ENCODE measurements at places on chromosomes 11 and 22.

- DNase-seq = no peak
Observed at GRCh38 chr11:114015117-114015516, 40.2 kb downstream of the HTR3A start.

GRCh38 chr22:40588726-40589125 lies 47.8 kb downstream of the MRTFA start:
- DNase-seq = peak; percentile 83

DNA sequence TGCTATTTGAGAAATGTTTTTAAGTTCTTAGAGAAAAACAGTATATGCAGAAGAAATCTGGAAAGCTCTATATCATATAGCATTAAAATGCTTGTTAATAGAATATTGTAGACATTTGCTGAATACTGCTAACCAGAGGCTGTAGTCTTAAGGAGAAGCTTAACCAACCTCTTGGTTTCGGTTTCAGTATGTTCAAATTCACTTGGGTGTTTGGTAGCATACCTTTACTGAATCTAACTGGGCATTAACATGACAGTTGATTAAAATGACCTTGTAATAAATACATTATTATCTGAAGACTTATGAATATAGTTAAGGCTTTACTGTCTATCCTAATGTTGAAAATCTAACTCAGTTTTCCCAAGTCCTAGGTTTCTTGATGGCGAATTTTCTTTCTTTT lies 5.4 kb downstream of the PCF11 start:
- DNase-seq = no peak

GRCh38 chr22:37180531-37181231 lies 7.4 kb downstream of the C1QTNF6 start:
- DNase-seq = no peak

DNA sequence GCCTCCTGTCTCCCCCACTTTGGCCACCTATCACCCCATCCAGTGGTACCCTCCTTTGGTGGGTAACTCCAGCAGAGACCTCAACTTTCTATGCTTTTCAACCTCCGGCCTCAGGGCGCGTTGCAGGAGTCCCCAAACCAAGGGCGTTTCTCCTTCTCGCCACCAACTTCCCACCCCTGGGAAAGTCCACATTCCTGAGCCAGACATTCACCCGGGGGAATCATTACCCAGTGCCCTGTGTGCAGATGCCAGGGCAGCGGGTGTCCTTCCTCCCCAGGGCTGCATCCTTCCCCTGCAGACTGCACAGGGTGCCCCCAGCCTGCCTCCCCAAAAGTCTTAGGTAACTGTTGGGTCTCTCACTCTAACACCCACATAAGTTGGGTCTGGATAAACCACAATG lies 26.4 kb downstream of the MYEOV start:
- DNase-seq = no peak

- no peak for DNase-seq
Observed at GRCh38 chr11:130721736-130722135, 194.5 kb downstream of the SNX19 start.

- DNase-seq = no peak
Observed at GRCh38 chr11:3050386-3051195, 6.6 kb downstream of the CARS1 start.

DNA sequence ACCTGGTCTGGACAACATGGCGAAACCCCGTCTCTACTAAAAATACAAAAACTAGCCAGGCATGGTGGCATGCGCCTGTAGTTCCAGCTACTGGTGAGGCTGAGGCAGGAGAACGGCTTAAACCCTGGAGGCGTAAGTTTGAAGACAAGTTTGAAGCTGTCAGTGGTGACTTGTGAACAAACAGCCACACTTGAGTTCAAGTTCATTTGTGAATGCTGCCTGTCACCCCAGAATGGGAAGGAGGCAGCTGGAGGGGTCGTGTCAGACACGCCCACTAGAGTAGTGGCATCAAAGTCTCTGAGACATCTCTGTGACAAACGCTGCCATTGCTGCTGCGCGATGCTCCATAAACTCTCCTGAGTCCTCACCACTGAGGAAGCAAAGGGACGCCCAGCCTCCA lies 74.2 kb downstream of the DGCR2 start:
- no peak for DNase-seq

DNA sequence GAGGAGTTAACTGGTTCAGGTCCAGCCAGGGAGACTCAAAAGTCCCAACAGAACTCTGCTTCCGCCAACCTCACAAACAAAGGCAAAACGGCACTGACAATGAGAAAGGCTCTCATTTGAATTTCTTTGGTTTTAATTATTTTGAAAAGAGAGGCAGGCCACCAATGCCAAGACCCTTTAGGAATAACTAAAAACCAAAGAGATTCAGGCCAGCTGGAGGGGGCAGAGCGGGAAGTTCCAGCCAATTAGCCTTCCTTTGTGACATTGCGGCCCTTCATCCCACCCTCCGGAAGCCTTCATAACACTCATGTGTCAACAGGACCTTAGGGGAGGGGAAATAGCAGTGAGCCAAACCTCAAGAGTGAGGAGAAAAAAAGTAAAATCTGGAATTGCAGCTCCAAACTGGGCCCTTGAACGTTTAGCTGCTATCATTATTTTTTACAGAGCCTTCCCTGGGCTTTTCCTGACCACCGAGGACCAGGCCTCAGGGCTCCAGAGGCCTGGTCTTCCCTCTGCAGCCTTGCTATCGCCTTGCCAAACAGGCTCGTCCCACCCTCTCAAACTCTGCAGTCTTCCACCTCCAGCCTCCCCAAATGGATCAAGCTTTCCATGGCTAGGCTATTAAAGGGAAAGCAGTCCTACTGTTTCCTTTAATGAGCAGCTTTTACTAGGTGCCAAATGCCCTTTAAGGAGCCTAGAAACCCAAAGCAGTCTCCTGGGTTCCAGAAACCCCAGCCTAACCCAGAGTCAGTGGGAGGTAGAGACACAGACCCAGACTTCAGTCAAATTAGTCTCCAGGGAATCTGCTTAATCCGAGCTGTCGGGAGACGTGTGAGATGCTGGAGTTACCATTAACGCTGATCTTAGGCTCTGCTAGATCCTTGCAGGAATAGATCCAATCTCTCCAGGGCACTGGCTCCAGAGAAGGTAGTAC lies 114.2 kb downstream of the CCDC34 start:
- DNase-seq = no peak

DNA sequence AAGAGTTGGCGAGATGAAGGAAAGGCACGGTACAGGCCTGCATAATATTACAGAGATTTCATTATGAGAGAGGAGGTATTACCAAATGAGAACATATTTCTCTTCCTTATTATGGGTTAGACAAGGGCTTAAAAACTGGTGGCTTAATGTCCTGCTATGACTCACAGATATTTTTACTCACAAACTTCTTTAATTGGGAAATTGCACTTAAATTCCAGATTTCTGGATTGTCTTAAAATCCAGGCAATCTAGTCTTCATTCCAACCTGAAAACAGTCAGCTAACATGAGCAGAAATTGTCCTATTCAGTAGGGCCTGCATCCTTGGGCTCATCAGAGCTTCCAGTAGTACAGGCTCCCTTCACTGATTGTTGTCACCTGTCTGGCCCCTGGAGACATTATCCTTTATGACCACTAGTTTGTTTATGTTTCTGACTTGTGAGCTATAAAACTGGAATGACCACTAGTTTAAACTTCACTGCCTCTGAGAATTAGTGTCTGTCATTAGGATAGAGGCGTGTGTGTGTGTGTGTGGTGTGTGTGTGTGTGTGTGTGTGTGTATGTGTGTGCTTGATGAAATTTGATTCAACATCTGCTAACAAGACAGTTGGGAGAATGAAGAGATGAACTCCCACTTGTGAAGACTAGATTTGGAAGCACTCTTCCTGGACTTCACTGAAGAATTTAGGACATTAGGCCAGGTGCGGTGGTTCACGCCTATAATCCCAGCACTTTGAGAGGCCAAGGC lies 25.1 kb downstream of the DBX1 start:
- no peak for DNase-seq

DNA sequence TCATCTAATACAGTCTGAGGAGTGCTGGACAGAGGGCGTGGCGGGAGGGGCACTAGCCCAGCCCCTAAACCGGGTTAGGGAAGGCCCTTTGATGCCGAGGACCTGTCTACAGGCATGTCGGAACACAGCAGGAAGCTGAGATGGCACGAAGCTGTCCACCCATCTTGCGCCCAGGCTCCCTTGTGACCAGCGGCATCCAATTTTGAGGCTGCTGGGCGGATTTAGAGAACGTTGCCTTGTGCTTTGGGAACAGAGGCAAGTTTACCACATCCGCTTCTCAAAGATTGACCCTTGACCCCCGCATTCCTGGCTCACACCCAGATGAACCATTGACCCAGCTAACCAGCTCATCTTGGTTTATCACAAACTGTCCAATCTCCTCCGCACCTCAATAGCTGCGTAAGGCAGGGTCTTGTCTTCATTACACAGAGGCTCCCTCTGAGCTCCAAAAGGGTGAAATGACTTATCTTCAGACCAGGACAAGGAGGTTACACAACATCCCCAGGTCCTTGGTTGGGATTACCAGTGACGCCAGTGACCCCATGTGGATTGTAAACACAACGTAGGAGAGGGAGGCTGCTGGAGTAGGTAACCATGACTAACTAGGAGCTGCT lies 4.5 kb downstream of the FAM83F start:
- DNase-seq = peak; percentile 93

- no peak for DNase-seq
Observed at GRCh38 chr22:48178536-48178935, 1416.1 kb downstream of the TBC1D22A start.

DNA sequence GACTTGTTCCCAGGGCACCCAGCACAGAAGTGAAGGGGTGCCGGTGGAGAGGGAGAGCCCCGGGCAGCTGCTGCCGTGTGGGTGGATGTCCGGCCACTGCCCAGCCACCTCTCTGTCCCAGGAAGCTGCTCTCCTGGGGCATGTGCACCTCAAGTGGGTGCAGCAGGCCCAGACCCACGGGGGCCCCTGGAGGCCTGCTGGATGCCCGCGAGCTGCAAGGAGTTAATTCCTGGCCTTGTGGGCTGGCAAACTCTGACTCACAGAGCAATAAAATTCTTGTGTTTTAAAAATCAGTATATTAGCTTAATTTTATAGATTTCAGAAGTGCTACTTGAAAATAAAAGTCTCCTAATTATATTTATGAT lies 37.4 kb upstream of the KCNQ1OT1 start:
- no peak for DNase-seq

- no peak for DNase-seq
Observed at GRCh38 chr22:17639247-17639741, 737 bp downstream of the BCL2L13 start.

GRCh38 chr11:130475426-130476053 lies 27.1 kb downstream of the ADAMTS15 start:
- no peak for DNase-seq

DNA sequence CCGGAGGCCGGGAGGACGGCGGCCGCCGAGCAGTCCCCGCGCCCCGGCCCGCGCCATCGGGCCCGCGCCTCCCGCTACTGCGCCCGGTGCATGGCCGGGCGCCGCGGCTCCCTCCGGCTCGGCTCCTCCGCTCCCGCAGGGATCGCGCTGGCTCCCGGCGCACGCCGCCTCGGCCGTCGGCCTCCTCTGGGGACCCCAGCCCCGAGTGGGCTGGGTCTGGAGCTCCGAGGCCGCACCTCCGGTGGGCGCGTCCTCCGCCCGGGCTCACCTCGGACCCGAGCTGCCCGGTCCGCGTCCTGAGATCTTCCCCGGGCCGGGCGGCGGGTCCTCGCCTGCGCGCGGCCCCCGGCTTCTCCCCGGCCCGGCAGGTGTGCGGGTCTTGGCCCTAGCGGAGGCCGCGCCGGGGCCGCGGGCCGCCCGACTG lies 251 bp downstream of the SHISA8 start:
- DNase-seq = no peak

GRCh38 chr22:50250249-50250554 lies 863 bp downstream of the HDAC10 start:
- no peak for DNase-seq

DNA sequence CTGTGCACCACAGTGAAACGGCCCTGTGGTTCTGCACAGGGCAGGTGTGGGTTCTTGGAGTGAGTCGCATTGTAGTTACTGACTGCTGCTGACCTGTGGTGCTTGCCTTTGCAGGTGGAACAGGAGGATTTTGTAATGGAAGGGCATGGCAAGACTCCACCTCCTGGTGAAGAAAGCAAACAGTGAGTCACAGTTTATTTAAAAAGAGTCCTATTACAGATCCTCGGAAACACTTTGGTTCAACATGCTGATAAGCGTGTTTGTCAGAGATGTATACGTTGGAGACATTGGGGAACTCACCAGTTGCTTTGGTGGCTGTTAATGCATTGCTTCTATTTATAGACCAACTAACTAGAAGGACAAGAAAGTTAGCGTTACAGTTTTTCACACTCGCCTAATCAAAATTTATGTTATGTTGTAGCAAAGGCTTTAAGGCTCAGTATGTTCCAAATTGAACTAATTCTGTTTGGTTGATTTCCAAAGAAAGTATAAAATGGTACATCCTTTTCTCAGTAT lies 21.7 kb upstream of the TNRC6B start:
- peak; percentile 79 for DNase-seq

- no peak for DNase-seq
Observed at GRCh38 chr11:34262531-34263081, 95.2 kb downstream of the ABTB2 start.

- DNase-seq = no peak
Observed at GRCh38 chr11:32279672-32280071, 155.7 kb downstream of the WT1 start.

GRCh38 chr11:41254966-41255365 lies 204.5 kb downstream of the LRRC4C start:
- DNase-seq = no peak

DNA sequence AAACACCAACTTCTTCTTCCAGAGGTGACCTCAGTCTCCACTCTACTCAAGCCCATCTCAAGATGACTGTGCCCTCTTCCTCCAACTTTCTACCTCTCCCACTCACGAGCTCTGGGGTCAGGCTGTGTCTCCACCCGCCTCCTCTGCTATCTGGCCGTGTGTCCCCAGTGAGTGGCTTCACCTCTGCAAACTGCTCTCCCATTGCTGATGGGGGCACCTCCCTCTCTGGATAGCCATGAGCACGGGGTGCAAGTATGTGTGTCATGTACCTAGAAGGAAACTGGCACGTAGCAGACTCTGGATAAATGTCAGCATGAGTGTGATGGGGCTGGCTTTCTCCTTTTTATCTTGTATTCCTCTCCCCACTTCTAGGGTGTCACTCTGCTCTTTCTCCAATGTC lies 18.3 kb upstream of the RAC2 start:
- no peak for DNase-seq

- DNase-seq = no peak
Observed at GRCh38 chr11:57479021-57479663, 18.8 kb downstream of the RTN4RL2 start.

DNA sequence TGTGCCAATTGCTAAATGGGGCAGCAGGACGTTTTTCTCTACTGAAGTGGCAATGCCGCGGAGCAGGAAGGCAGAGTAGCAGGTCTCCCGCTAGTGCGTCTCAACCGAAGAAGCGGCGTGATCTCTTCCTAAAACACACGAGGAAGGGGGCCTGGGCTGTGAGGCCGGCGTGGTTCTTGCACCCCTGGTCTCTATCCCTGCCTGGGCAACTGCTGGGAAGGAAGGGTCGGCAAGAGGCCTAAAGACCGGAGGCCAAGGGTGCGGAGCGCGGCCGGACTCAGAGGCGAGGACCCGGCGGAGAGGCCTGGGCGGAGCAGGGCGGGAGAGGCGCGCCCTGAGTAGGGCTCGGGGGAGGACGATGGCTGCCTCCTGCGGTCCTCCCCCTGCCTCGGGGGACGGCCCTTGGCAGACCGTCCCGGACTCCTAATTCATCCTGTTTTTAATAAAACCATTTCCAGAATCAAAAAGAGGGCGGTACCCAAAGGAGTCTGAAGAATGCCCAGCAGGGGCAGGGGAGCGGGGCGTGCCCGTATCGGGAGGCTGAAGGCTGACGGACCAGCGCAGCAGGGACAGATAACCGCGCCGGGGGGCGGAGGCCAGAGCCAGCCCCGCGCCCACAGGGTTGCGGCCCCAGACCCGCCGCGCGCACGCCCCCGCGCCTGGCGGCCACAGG lies 572 bp upstream of the APLP2 start:
- DNase-seq = no peak

GRCh38 chr11:17686231-17686980 lies 33.0 kb upstream of the MYOD1 start:
- DNase-seq = no peak

All from Caco-2 (cell line).